ENCODE measurements at places on chromosomes 12 and 14.

GRCh38 chr12:1970331-1970900 is 33.8 kb downstream of the DCP1B start:
- no peak for DNase-seq

DNA sequence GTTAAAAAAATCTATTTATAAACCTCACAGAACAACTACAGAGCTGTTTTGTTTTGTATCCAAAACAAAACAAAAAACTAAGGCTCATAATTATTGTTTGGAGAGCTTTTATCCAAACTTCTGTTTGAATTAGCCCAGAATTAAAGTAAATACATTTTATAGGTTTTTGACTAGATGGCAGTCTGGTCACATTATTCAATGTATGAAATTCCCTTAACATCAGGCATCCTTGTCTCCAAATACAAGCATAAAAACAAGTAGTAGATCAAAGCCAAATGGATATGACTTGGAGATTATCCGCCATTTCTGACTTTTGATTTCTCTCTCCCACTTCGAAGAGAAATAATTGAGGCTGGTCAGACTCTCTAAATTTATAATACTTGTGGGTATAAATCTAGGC is 63.5 kb downstream of the SLC38A1 start:
- DNase-seq = no peak

GRCh38 chr12:93125126-93125525 is 196.0 kb upstream of the EEA1 start:
- DNase-seq = no peak

GRCh38 chr14:63248211-63248610 is 44.0 kb downstream of the RHOJ start:
- no peak for DNase-seq

DNA sequence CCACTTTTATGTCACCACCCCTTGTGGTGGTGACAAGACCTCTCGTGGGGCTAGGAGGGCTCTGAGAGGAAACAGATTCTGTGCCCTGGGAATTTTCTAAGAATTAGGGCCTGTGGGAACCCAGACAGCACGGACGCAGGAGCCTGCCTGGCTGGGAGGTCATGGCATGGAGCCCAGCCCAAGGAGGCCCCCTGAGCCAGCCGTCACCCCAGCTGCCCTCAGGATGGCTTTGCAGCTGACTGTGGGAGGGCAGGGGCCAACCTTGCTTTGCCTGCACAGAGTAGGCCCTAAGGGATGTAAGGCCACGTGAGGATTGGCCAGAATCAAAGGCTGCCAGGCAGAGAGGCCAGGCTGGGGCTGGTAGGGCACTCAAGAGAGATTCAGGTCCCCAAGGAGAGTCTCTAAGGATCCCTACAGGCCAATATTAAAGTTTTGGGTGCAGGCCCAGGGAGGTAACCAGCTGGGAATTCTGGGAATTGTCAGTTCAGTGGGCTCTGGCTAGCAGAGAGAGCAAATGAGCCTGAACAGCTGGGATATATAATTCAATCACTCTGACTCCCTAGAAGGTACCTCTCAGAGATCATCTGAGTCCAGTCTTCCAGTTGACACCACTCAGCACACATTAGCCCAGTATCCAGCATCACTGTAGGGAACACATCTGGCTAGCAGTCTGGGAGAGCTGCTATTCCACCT is 6.4 kb downstream of the LTBP2 start:
- DNase-seq = no peak

GRCh38 chr12:12717586-12718380 is 615 bp downstream of the CDKN1B start:
- DNase-seq = no peak

Data from NCI-H526 (cell line).